ENCODE measurements at places on chromosomes 5 and 9. TPM values are rescaled to one million over a fixed set of nuclear protein-coding genes. Genes with fewer than 3 reads are reported as not detected.

Gene BTNL8
- total RNA-seq = not detected

Gene CDX1
- 0.33 TPM for total RNA-seq

Gene HTR4
- total RNA-seq = not detected

Gene PAIP1
- 85.4 TPM for total RNA-seq

Gene OTP
- not detected for total RNA-seq

Gene PPP3R2
- total RNA-seq = not detected

Gene NIM1K
- total RNA-seq = 7.7 TPM

Gene OBP2B
- total RNA-seq = not detected

Gene GNA14
- 0.26 TPM for total RNA-seq

Gene PTCH1
- total RNA-seq = 18.0 TPM

Gene MARCOL
- not detected for total RNA-seq

Gene LCN1
- total RNA-seq = not detected

Gene FAM174A
- 20.0 TPM for total RNA-seq

Gene LRRTM2
- 1.3 TPM for total RNA-seq

Gene SLC28A3
- under 0.01 TPM for total RNA-seq

Gene CNTNAP3
- under 0.01 TPM for total RNA-seq

Gene CCDC183
- 1.0 TPM for total RNA-seq

Gene TEX48
- not detected for total RNA-seq

Gene CCDC192
- not detected for total RNA-seq

Gene HEMGN
- total RNA-seq = not detected

Gene LMX1B
- total RNA-seq = not detected

Gene TCF7
- 3.1 TPM for total RNA-seq

Gene ARSB
- total RNA-seq = 10.1 TPM

Gene SPATA31A3
- total RNA-seq = not detected

Gene TEK
- total RNA-seq = 0.51 TPM

Gene DEPDC1B
- 2.1 TPM for total RNA-seq

Gene SLC45A2
- under 0.01 TPM for total RNA-seq

Gene PCDHA7
- 0.26 TPM for total RNA-seq

Gene F2RL1
- 20.8 TPM for total RNA-seq

Gene LCP2
- total RNA-seq = not detected

Gene REXO4
- 21.1 TPM for total RNA-seq

Gene TRMO
- 16.4 TPM for total RNA-seq

Gene SH3RF2
- total RNA-seq = 1.2 TPM

Gene MYOT
- not detected for total RNA-seq

Gene TMEM171
- total RNA-seq = under 0.01 TPM

Gene SOX30
- under 0.01 TPM for total RNA-seq

Gene LVRN
- total RNA-seq = 0.17 TPM

Gene SAP30L
- 25.9 TPM for total RNA-seq

Gene RFX3
- 2.8 TPM for total RNA-seq

Gene COL23A1
- not detected for total RNA-seq

Gene ADAMTS16
- total RNA-seq = 0.17 TPM

Gene PCDHA11
- total RNA-seq = 0.51 TPM

Gene FSTL4
- not detected for total RNA-seq

Gene SLCO4C1
- under 0.01 TPM for total RNA-seq

Gene PCDHGB6
- total RNA-seq = 4.3 TPM

Data from fibroblast of lung (primary cell).